ENCODE measurements at places on chromosomes 6 and 20. TPM values are rescaled to one million over a fixed set of nuclear protein-coding genes. Genes with fewer than 3 reads are reported as not detected.

Gene TSPO2
- not detected for total RNA-seq

Gene EBF4
- 0.25 TPM for total RNA-seq

Gene EDN1
- total RNA-seq, result 0.49 TPM

Gene TCP11
- total RNA-seq, result not detected

Gene STXBP5
- total RNA-seq, result 14.1 TPM

Gene NDUFAF4
- total RNA-seq, result 16.3 TPM

Gene PRSS35
- 0.07 TPM for total RNA-seq

Gene DSP
- 161 TPM for total RNA-seq
